Activated T-cell treated with anti-CD3 and anti-CD28 coated beads, Interleukin-2, amount 50 U/mL, for 72 hours (primary cell): ENCODE measurements at places on chromosomes 5 and 9.

DNA sequence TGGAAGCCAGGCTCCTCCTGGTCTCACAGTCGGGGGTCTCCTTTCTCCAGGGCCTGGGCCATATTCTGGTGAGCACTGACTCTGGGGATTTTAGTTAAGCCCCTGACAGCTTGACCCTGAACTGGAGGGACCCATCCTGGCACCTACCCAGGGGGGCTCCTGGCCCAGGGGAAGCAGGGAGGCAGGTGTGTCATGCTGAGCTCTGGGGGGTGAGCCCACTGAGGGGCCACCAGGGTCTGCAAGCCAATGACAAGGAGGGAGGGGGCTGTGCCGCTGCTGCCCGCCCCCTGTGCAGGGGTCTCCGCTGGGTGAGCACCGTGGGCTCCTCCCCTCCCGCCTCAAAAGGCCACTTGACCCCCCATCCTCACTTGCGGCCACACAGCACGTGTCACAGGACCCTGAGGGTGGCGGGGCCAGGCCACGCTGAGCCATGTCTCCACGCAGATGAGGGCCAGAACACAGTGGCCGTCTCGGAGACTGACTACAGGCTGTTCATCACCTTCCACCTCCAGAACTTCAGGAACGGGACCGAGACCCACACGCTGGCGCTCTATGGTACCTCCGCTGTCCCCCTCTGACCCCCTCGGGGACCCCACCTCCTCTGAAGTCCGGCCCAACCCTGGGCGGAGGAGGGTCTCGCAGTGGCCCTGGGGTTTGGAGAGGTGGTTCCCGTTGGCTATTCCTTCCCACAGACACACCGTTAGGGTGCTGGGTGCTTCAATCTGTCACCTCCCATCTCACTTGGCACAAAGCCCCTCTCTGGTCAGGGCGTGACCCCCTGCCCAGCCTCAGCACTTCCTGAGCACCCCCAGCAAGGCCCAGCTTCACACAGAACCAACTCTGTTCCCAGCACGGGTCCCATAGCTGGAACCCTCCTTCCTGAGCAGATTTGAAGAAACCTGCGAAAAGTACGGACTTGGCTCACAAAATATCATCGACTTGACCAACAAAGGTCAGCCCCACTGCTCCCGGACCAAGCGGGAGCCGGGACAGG, 2.0 kb downstream of the LCN9 start:
- no peak for DNase-seq

GRCh38 chr9:96626912-96627311, 7.3 kb upstream of the CDC14B start:
- DNase-seq = no peak

- DNase-seq = no peak
Observed at GRCh38 chr5:93611976-93612854, 29.2 kb downstream of the NR2F1 start.

GRCh38 chr5:151087486-151087885, 6.7 kb upstream of the TNIP1 start:
- no peak for DNase-seq

DNA sequence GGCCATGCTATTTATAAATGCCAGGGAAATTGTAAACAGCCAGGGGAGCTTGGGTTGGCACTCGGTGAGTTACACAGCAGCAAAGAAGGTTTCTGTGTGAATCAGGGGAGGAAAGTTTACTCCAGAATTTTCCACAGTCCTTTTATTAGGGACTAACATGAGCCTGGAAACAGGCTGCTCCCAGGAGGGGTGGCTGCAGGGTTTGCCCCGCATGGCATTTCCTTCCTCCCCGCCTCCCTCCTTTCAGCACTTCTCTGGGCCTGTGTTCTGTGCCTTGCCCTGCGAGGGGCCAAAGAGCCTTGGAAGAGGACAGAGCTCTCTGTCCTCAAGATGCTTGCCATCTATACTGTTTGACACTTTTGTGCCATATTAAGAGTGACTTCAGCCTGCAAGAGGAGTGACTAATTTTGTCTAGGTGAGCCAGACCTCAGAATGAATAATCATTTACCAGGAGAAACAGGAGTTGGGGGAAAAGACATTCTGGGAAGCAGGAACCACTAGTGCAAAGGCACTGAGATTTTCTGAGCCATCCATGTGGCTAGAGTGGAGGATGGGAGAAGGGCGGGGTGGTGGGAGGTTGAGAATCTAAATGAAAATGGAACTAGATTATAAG, 1.8 kb downstream of the GSN start:
- no peak for DNase-seq

DNA sequence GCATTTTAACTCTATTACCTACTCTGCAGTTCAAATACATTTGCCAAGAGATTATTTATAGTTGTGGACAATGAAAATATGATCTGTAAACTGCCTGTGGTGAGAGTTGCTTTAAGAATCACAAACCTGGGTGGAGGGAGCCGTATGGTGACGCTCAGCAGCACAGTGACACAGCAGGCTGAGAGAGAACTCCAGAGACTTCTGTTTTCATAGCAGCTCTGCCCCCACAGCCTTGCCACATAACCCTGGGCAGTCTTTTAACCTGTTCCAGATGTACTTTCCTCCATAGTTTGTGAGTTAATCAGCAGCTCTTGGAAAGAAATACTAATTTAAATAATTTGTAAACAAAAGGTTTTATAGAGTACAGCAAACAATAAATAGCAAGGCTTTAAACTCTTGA, 450.5 kb downstream of the ELAVL2 start:
- no peak for DNase-seq

DNA sequence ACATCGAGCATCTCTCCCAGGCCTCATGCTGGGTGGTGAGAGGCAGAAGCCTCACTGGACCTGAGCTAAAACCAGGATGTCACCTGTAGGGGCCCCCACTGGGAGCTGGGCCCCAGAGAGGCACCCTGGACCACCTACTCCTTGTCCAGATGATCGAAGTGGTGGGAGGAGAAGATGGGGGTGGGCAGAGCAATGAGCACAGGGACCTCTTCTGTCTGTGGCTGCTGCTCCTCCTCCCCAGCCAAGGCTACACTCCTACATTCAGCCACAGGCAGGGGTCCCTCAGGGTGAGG, 227.5 kb downstream of the CACNA1B start:
- no peak for DNase-seq

GRCh38 chr5:55903121-55903701, 52.1 kb downstream of the IL31RA start:
- peak; percentile 83 for DNase-seq

DNA sequence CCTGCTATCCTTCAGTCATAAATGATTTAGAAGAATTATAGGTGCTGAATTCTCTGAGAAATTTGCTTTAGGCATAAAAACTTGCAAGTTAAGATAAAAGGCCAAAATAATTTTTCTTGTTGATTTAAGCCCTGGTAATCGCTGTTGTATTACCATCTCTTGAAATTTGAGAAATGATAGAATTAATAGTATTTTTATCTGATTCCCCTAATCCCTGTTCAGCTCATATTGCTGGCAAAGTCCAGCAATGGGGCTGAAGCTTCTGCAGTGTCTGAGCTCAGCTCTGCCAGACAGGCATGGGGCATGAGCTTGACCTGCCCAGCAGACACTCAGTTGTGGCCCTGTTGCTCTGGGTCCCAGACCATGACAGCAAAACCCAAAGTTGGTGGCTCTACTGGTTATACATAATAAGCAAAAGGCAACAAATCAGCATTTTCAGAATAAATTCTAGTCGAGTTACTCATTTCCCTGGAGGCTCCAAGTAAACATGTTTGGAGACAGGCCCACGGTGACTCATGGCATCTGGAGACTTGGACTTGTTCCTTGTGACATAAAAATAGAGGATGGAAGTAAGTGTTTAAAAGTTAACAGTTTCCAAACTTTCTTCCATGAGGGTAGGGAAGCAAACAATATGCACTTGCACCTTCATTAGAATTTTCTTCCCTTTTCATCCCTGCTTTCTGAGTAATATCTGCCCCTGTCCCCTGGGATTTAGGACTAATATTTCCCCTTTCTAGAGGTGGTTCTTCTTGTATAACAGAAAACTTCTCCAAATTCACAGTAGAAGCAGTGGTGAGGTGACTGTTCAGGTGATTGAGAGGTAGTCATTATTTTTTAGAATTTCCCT, 60.2 kb upstream of the SLC2A8 start:
- no peak for DNase-seq

GRCh38 chr5:135571902-135572301, 6.9 kb downstream of the CXCL14 start:
- DNase-seq = no peak

GRCh38 chr5:130978475-130978874, 186.6 kb downstream of the HINT1 start:
- no peak for DNase-seq

DNA sequence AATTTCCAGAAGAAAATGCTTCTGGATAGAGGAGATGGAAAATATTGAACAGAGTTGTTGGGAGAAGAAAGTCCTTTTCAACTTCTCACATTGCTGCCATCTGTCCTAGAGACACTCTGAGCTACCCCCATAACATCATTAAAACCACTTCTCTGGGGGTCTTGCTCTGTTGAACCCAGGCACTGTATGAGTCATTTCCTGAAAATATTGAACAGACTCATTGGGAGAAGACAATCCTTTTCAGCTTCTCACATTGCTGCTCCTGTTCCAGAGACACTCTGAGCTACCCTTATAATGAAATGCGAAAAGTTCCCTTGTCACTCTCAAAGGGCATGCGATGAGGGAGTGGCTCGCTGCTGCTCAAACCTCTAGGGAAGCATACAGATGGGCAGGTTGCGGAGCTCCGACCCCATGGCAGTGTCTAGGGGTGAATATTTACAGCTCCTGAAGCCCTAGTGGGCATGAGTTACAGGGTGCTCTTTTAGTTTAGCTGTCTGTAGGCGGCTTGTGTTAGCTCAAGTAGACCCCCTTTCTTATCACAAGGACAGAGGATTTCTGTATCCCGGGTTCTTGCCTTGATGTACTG, 90.7 kb downstream of the CDKN2A start:
- DNase-seq = no peak

DNA sequence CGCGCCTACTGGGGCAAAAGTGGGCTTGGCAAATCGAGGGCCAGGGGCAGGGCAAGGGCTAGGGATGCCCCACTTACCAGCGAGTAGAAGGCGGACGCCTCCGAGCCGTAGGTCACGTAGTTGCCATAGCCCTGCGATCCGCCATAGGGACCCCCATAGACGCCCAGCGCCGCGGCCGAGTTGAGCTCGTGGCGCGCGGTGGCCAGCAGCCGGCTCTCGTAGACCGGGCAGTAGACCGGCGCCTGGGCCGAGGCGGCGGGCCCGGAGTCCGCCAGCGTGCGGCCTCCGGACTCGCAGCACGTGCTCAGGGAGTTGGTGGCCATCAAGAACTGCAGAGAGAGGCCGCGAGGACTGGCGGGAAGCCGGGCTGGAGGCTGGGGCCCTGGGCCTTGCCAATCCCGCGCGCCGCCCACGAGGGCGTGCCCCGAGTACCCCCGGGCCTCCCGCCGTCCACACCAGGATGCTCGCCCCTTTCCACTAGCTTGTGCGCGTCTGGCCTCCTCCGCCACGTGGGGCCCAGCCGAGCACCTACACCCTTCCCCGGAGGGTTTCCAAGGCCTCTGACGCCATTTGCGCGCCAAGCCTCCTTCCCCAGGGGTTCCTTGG, 891 bp downstream of the IRX4 start:
- DNase-seq = no peak

GRCh38 chr9:88235615-88236014, 97.3 kb upstream of the SPATA31C2 start:
- DNase-seq = no peak
